ENCODE measurements at places on chromosomes 5 and 9. TPM values are rescaled to one million over a fixed set of nuclear protein-coding genes. Genes with fewer than 3 reads are reported as not detected.

CD74 gene
- 0.09 TPM for total RNA-seq

FRRS1L gene
- total RNA-seq: 0.37 TPM

OCLN gene
- total RNA-seq: 11.9 TPM

RIGI gene
- 3.9 TPM for total RNA-seq

LVRN gene
- not detected for total RNA-seq

ZBTB34 gene
- total RNA-seq: 3.3 TPM

CDH18 gene
- total RNA-seq: not detected

GPSM1 gene
- 11.4 TPM for total RNA-seq

PPP2R2B gene
- 0.15 TPM for total RNA-seq

LHX3 gene
- total RNA-seq: 0.12 TPM

TXNDC8 gene
- total RNA-seq: not detected

CDKN2B-AS1 gene
- total RNA-seq: not detected

FOXD4L6 gene
- not detected for total RNA-seq

KCNN2 gene
- not detected for total RNA-seq

LECT2 gene
- not detected for total RNA-seq

GPRIN1 gene
- 9.3 TPM for total RNA-seq

Data from A549 treated with CpdA at 1 μM for 4 hours (cell line).